ENCODE measurements at places on chromosomes 12 and 14.
A peak's percentile ranks its signal among the peaks of the same experiment; 100 is the strongest.

- DNase-seq = no peak
These were observed 509.4 kb downstream of the GALC start for GRCh38 chr14:87483271-87484260.

- DNase-seq = no peak
These were observed 18.2 kb downstream of the PDE6H start for GRCh38 chr12:14991069-14991468.

- no peak for DNase-seq
These were observed 135.9 kb downstream of the PAH start for GRCh38 chr12:102781117-102781516.

DNA sequence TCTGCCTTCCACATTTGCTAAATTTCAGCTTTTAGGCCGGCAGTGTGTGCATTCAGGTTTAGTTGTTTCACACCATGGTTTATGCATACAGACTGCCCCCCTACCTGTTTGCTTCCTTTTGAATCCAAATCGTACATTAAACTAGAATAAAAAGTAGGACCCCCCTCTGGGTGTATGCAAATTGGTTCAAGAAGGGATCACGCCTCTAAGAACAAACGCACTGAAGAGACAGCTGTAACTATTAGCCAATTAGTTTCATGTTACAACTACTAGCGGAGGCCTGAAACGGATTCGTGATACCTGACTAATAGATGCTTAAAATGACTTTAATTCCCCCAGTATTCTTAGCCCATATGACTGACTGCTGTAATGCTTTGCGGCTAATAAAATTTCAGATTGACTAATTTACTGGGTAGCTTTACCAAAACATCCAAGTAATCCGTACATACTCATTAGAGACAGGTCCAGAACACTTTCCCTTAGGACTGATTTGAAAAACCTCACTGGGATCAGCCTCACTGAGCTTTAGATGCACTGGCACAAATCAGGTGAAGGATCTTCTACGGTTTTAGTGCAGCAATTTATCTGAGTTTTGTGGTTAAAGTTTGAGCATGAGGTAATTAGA, 411.8 kb downstream of the NPAS3 start:
- DNase-seq = no peak

DNA sequence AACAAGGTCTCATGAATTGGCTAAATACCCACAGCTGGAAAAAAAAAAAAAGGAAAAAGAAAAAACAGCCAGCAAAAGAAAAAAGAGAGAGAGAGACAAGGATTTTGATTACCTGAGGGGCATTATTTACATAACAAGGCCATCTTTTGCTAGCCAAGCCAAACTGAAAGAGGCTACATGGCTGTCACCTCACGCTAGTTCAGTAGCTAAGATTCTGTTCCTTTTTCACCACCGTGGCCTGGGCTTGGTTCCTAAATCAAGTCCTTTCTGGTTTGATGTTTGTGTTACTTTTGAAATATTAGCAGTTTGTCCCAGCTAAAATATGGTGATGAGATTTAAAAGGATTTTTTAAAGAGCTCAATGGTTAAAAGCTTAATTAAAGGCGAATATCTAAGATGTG, 2.0 kb upstream of the SDS start:
- no peak for DNase-seq

- no peak for DNase-seq
These were observed 60.7 kb upstream of the CAND1 start for GRCh38 chr12:67208281-67209067.

DNA sequence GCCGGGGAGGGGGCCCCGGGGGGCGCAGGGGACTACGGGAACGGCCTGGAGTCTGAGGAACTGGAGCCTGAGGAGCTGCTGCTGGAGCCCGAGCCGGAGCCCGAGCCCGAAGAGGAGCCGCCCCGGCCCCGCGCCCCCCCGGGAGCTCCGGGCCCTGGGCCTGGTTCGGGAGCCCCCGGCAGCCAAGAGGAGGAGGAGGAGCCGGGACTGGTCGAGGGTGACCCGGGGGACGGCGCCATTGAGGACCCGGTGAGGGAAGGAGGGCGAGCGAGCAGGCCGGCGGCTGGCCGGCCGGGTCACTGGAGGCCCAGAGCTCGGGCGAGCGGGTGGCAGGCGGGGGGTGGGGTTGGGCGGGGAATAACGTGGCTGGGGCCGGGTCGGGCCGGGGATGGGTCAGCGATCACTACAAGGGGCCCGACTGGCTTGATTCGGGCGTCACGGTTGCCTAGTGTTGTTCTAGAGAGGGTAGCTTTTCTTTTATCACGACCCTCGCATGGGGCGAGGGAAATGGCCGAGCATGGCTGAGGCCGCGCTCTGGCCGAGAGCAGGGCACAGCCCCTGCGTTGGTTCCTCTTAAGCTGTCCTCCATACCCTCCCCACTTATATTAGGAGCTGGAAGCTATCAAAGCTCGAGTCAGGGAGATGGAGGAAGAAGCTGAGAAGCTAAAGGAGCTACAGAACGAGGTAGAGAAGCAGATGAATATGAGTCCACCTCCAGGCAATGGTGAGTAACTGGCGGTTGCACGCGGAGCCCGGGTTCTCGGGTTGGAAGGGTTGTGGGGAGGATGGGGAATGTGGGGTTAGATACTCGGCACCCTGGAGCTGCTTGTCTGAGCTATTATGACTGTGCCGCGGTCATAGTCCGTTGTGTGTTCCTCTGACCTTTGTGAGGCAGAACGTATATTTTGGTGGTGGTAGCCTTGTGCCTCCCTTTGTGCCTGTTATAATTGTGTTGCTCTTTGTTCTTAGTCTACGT, 603 bp downstream of the PABPN1 start:
- DNase-seq = peak; percentile 58

GRCh38 chr12:18580291-18580690, 157.5 kb downstream of the PLCZ1 start:
- no peak for DNase-seq

GRCh38 chr12:22283006-22283506, 51.5 kb downstream of the ST8SIA1 start:
- DNase-seq = no peak

DNA sequence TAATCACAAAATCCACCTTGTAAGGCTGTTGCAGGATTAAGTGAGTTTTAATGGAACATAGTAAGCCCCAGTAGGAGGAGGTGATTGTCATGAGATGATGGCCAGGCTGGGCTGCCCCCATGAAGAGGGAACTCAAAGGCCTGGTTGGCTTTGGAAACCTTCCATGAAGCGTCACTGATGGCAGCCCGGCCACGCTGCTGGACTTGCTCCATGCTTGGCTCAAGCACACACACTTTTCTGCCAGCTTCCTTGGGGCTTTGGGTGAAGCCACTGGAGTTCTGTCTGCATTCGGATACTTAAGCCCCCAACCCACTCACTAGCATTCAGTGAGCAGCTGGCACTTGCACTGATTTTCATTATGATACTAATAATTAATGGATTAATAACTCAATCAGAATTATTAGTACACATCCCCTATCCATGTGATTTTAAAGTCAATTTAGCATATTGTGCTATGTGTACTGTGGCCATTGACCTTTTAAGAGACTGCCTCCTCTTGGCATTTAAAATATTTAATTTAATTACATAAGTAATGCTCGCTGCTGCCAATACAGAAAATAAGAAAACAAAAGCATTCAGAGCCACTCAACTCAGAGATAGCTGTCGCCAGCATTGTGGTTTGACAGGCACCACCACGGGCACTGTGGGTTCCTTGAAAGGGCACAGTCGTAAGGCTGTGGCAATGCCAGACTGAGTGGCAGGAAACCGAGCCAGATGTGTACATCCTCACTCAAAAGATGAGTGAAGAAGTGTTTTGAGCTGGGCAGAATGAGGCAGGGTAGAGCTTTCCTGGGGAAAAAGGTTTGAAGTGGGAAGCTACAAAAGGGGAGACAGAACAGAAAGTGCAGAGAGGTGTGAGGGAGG, 15.9 kb downstream of the KRT85 start:
- DNase-seq = no peak

- DNase-seq = no peak
These were observed 64.5 kb downstream of the SPTB start for GRCh38 chr14:64815257-64815656.

- DNase-seq = no peak
These were observed 11.8 kb upstream of the PAPLN start for GRCh38 chr14:73225496-73225895.

- no peak for DNase-seq
These were observed 40.9 kb downstream of the FRMD6 start for GRCh38 chr14:51692646-51693045.

DNA sequence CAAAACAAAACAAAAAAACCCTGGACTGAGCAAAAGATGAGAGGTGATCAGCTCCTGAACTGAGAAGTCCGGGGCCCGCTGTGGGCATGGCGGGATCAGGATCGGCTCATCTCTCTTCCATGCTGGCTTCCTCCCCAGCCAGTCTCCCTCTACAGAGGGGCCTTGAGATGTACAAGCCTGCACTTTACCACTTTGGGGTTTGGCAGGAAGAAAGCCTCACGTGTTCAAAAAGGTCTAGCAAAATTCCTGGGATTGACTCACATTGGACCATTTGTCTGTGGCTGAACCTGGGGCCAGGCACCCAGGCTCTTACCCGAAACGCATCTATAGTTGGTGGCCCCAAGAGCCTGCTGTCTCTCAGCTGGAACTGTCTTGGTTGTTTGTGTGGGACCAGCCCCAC, 89.0 kb downstream of the SLC24A4 start:
- DNase-seq = no peak

DNA sequence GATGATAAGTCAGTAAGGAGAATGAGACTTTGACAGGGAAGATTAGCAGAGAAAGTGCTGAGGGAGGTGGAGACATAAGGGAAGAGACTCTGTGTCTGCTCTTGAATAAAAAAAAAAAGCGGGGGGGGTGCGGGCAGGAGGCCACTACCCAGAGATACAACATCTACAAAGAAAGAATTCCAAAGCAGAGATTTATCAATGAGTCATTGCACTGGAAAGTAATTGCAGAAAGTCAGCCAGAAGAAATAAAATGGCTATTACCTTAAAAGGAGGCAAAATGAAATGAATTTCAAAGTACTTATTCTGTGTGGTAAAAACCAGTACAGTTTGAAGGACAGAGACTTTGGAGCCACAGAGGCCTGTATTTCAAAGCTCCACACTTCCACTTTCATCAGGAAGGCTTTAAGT, 267.1 kb upstream of the PRKD1 start:
- no peak for DNase-seq

GRCh38 chr12:49195736-49196135, 6.9 kb upstream of the TUBA1A start:
- no peak for DNase-seq

- DNase-seq = no peak
These were observed 19.4 kb upstream of the OR4K5 start for GRCh38 chr14:19900999-19901398.

GRCh38 chr14:59283361-59283760, 94.9 kb downstream of the DAAM1 start:
- no peak for DNase-seq

DNA sequence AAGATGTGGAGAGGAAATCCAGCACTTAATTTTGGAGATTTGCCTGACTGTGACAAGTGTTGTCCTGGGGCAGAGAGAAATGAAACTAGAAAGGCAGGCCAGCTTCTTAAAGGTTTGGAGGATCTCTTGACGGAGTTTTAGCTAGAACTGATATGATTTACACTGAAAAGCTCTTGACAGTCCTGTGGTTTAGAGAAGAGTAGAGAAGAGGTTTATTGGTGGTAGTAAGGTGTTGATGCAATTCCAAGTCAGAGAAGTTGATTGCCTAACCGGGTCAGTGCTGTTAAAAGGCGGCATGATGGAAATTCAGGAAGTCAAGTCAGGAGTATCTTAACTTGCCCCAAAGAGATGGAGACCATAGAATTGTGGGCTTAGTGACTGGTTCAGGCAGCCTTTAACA, 89.0 kb upstream of the TRAF3 start:
- no peak for DNase-seq

DNA sequence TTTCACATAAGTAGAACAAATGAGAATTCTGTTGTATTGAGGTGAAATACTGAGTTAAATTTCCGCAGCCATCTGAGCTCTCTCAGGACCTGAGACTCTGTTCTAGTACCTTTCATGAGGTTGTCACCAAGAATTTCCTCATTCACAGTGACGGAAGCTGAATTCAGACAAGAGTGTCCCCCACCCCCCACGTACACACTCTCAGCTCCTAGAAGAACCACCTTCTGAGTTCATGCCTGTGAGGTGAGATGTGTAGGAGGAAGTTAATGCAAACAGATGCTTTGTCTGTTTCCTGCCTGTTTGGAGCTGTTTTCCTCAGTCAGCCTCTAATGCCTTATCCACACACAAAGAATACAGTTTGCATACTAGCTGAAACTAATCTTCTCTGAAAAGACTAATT, 18.2 kb downstream of the BICDL1 start:
- DNase-seq = peak; percentile 62

DNA sequence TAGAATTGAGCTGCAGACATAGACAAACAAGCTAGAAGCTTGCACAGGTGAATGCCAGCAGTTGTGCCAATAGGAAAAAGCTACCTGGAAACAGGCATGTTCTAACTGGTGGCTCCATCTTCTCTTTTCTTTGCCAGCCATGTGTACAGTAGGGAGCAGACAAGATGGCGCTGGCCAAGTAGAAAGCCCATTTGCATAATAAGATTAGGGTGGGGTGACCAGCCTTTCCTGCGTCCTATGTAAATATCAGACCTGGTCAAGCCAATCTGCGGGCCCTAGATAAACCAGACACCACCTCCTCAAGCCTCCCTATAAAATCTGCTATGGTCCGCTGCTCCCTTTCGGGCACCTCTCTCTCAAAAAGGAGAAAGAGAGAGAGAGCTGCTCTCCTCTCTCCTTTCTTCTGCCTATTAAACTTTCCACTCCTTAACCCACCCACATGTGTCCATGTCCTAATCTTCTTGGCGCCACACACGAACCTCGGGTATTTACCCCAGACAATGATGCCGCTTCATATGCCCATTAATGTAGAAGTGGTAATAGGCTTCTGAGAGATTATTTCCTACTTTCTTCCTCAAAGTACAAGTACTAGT, 201.0 kb downstream of the SLC25A21 start:
- DNase-seq = no peak

DNA sequence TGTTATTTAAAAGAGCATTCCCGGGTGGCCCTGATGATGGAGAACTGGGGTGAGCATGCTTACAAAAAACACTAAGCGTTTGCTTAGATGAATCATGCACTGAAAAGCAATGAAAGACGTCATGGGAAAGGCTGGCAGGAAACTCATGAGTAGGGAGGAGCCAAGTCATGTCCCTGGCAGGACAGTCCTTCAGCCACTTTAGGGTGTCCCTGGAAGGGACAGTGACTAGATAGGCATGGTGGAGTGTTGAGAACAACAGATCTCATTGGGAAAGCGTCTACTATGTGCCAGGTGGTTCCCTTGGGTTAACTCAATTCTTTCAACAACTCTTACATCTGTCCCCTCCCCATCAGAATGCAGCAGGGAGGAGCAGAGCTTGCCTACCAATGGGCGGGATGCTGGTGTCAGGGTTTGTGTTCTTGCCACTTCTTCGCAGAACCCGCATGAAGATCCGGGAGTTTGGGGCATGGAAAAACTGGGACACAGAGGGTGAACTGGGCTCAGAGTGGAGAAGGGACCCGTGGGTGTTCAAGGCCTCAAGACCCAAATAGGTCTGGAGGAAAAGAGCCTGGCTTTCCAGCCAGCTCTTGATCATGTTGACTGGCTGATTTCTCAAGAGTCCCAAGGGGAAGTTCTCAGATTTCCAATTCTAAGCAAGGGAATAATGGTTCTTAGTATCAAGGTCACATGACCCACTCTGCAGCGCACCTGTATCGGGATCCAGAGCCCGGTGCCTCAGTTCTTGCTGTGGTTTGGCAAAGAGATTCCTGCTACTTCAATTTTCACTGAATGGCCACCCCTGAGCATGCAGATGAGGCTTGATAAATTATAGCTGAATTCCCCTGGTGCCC, 653.9 kb upstream of the TBX3 start:
- no peak for DNase-seq

GRCh38 chr12:2383325-2384028, 330.7 kb downstream of the CACNA1C start:
- no peak for DNase-seq

GRCh38 chr14:60008042-60008441, 83.7 kb upstream of the PCNX4 start:
- no peak for DNase-seq
